Nephron progenitor cell (in vitro differentiated cells): ENCODE measurements at places on chromosomes 6 and 20.
A peak's percentile ranks its signal among the peaks of the same experiment; 100 is the strongest.

DNA sequence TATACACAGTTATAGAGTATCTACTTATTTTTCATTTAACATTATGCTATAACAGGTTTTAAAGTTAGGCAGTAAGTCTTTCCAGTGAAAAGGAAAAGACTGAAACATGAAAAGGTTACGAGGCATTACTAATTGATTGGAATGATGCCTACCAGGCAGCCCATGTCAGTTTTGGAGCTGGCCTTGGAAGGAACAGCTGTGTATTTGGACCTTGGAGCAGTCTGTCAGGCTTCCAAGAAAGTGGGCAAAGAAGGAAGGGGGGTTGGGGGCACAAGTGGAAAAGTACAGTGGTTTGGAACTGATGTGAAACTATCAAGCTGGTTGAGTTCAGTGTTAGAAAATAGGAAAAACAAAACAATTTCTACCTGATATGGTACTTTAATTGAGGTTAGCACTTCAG is 41.7 kb downstream of the SLC16A10 start:
- DNase-seq = no peak

DNA sequence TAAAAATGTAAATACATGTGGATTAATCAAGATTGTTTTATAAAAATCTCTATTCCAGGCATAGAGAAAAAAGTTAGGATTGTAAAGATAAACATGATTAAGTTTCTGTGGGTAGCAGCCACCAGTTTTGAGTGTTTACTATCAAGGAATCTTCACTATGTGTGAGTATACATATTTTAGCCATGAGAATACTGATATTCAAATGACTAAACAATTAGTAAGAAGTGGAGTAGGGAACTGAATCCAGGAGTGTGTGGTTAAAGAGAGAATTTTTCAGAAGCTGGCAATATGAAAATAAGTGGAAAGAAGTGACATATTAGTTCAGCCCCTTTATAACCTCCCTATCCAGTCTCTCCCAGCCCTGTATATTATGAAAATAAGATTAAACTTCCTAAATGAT is 10.3 kb downstream of the ELOVL2 start:
- DNase-seq = no peak

GRCh38 chr6:145263778-145264211 is 471.5 kb downstream of the EPM2A start:
- DNase-seq = peak; percentile 16

GRCh38 chr20:12243327-12243726 is 325.6 kb downstream of the BTBD3 start:
- no peak for DNase-seq

DNA sequence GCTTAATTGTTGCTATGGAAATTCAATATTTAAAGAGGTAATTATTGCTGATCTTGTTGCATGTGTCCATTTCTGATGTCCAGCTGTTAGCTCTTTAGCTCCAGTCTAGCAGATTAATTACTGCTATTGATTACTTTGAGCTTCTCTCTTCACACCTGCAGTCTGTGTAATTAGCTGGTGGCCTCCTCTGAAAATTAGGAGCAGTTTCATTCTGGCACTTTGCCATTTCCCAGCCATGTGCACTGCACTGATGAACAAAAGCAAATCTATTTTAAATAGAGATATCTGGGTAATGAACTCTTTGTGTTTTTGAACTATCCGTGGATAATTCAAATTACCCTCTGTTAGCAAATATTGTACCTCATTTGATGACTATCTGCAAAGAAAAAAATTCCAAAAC is 275.9 kb downstream of the RNF144B start:
- DNase-seq = no peak

GRCh38 chr6:15255481-15255880 is 9.6 kb downstream of the JARID2 start:
- DNase-seq = no peak

DNA sequence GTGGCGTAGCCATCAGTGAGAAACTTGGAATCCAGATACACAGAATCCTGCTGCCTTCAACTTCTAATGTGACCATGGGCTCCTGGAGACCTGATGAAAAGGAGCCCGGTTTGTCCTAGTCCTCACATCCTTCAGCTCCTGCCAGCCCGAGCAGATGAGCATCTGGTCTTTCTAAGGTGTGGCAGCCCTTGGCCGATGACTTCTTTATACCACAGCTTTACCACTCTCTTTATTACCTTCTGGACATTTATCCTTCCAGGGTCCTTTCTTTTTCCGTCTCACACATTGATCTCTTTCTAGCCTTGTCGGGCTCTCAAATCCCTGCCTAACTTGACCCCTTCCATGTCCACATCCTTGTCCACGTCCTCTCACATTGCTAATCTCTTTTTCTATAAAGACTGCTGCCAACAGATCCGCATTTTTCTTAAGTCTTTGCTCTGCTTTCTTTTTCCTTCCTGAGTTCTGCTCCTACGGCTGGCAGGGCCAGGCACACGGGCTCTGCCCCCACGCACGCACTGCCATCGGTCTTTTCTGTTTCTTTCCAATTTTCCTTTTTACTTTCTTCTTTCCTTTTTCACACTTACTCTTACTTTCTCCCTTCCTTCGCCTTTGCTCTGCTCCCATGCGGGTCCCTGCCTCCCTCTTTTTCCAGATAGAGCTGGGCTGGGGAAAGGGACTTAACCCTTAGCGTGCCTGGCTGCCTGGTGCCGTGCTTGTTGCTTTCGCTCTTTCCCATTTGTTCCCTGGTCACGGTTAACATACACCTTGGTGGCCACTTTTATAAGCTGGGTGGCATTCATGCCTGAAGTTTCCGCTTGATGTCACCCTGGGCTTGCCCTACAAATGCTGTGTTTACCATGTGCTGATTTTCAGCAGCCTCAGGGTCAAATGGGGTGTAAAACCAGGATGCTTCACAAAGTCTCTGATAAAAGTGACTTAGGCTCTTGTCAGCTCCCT is 9.4 kb upstream of the GMPR start:
- peak; percentile 26 for DNase-seq

DNA sequence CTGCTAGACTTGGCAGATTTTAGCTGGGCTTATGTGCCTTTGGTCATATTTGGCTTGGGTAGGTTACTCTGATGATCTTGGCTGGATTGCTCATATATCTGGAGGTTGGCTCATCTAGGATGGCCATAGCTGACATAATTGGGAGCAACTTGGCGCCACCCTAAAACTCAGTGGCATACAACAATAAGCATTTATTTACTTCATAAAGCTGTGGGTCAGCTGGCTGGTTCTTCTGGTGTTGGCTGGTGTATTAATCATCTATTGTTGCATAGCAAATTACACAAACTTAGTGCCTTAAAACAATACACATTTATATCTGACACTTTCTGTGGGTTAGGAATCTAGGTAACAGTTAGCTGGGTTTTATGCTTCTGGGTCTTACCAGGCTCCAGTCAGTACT is 297.3 kb upstream of the JAG1 start:
- DNase-seq = no peak

DNA sequence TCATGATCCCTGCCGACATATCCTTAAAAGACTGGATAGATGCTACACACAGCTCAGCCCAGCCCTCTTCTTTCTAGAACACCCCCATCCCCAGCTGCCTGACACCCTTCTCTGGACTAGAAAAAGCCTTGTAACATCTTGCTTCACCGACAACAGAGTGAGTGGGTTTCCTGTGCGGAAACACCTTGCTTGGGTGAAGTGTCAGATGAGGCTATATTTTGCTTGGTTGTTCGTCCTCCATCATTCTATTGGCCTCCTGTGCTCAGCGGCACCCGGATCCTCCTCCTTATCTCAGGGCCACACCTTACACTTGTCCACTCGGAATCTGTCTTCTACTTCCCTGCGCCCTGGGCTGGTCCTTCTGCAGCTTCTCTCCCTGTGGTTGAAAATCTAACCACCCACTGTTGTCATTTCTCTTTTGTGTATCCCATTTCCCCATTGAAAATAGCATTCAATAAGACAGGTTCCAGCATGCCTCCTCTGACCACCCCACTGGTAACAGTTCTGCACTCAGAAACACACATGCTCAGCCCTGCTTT is 101.3 kb upstream of the MLN start:
- no peak for DNase-seq

GRCh38 chr20:38514185-38514584 is 41.5 kb downstream of the RALGAPB start:
- no peak for DNase-seq

- DNase-seq = no peak
These were observed 116.0 kb downstream of the RNF144B start for GRCh38 chr6:18503206-18503592.

- DNase-seq = no peak
These were observed 184.7 kb upstream of the RALGAPA2 start for GRCh38 chr20:20897145-20897544.

- no peak for DNase-seq
These were observed 84.9 kb downstream of the THBS2 start for GRCh38 chr6:169168706-169169105.

DNA sequence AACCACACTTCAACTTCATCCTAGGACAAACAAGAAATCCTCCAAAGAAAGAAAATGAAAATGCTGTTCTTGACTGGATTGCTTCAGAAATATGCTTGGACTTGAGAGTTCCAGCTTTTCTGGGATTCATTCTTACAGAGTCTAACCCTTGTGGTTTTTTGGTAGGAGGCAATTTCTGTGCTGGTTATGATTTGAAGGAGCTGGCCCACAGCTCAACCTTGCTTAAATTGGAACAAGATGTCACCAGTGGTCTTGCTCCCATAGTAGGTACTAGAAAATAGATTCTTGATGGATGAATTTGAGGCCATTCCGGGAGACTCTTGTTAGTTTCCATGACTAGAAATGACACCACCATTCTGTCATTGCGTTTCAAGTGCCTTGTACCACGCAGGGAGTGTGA is 54.3 kb upstream of the BMP6 start:
- no peak for DNase-seq

DNA sequence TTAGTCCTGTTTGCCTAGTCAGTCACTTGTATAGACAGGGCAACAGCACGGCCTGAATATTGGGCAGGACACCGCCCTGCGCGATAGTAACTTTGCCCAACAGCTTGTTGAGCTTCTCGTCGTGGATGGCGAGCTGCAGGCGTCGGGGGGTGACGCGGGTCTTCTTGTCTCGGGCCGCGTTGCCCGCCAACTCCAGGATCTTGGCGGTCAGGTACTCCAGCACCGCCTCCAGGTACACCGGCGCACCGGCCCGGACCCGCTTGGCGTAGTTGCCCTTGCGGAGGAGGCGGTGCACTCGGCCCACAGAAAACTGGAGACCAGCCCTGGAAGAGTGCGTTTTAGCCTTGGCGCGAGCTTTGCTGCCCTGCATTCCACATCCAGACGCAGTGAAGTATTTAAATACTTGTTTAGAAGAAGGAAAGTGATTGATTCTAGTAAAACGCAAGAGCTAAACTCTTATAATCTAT is 92.8 kb upstream of the BTN3A2 start:
- DNase-seq = peak; percentile 64

DNA sequence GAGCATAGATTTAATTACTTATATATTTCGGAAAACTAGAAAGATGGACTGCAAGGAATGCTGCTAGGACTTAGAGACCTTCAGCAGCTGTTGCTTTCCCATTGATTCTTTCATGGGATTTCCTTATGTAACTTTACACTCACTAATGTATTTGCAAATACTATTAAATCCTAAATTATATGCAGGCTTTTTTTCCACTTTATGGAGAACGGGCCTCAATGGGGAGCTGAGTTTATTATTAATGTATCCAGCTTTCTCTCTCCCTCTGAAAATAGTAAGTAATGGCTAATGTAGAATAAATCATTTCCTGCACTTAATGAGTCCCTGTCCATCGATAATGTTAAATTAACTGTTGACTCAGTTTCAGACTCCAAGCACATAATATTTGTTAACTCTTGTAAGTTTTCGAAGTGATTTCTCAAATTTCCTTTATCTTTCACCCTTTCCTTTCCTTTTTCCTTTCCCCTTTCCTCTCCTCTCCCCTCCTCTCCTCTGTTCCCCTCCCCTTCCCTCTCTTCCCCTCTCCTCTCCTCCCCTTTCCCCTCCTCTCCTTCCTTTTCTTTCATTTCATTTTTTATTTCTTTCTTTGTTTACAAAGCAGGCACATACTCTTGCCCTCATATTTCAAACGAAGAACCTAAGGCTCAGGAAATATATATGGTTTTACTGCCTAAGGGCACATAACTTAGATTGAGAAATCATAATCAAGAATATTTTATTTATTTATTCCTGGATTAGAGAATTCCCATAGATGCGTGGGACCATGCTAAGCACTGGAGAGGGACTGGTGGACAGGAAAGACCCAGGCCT is 503.6 kb downstream of the MMUT start:
- no peak for DNase-seq

- DNase-seq = no peak
These were observed 140.4 kb downstream of the HAO1 start for GRCh38 chr20:7799862-7800261.

GRCh38 chr6:34285448-34286164 is 36.8 kb upstream of the SMIM29 start:
- DNase-seq = no peak
